ENCODE measurements at places on chromosomes 6 and 20.
A peak's percentile ranks its signal among the peaks of the same experiment; 100 is the strongest.

- no peak for DNase-seq
Observed at GRCh38 chr6:148583631-148584030, 163.2 kb upstream of the UST start.

DNA sequence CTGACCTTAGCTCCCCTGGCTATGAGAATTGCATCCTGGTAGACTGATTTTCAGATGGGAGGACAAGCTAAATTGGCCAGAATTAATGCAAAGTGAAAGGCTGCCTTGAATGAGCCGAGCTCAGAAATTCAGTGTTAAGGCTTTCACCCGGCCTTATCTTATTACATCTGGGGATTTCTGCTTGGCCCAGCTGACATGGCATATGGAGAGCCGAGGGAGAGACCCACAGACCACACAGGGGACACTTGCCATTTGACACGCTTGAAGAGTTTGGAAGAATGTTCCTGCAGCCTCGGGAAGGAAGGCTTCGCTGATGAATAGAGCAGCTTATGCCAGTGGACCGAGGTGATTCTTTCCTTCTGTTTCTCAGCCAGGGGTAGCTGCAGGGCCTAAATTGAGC is 9.0 kb downstream of the MOCS3 start:
- no peak for DNase-seq

- DNase-seq: no peak
Observed at GRCh38 chr6:76166297-76166696, 93.8 kb upstream of the IMPG1 start.

- no peak for DNase-seq
Observed at GRCh38 chr6:80217794-80218193, 111.3 kb downstream of the BCKDHB start.

GRCh38 chr6:143290206-143290605 is 160.3 kb downstream of the ADAT2 start:
- no peak for DNase-seq

DNA sequence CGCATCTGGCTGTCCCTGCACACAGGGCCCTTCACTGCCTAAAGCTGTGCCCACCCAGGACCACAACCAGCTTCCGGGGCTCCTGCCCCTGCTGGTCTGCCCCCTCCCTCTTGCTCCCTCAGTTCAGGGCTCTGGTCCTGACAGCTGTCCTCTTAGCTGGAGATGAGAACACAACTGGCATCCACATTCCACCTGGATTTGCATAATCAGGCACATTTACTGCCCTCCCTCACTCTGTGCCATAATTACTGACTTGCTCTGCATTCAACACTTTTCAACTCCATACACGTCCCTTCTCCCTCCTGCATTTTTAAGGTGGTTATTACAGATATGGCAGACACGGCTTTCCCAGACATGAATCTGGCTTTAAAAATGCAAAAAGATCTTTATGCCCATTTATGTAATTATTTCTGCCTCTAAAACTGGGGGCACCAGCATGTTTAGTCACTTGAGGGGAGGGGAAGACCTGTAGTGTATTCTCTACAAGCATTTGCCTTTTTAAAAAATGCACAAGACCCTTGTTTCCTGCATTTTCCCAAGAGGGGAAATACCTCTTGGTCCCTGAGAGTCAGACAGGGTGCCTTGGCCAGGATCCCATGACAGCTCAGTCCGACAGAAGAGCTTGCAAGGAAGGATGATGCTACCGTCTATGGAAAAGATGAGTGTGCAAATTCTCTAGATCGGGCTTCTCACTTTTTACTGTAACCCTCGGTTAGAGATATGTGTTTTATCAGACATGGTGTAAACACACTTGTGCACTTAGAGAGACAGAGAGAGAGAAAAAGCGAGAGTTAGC is 401.8 kb downstream of the PREX1 start:
- no peak for DNase-seq

DNA sequence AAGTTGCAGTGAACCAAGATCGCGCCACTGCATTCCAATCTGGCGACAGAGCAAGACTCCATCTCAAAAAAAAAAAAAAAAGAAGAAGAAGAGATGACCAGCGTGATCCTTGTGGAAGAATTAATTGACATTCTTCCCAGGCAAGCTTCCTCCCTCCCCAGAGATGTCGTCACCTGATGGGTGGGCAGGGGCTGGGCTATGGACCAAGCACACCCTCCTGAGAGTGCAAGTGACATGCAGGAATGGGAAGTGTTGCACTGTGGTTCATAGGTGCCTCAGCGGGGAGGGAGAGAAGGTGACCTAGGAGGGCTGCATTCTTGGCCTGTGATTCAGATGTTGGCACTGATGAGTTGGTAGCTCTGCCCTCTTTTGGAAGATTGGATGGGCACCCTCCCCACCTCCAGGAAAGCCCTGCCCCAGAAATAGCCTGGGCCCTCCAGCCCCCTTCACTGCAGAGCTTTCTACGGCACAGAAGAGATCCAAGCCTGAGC is 37.8 kb downstream of the TAF8 start:
- DNase-seq: no peak

- DNase-seq: no peak
Observed at GRCh38 chr6:157556671-157557430, 175.9 kb downstream of the ZDHHC14 start.

- no peak for DNase-seq
Observed at GRCh38 chr20:4305091-4305490, 289.7 kb upstream of the RNF24 start.

DNA sequence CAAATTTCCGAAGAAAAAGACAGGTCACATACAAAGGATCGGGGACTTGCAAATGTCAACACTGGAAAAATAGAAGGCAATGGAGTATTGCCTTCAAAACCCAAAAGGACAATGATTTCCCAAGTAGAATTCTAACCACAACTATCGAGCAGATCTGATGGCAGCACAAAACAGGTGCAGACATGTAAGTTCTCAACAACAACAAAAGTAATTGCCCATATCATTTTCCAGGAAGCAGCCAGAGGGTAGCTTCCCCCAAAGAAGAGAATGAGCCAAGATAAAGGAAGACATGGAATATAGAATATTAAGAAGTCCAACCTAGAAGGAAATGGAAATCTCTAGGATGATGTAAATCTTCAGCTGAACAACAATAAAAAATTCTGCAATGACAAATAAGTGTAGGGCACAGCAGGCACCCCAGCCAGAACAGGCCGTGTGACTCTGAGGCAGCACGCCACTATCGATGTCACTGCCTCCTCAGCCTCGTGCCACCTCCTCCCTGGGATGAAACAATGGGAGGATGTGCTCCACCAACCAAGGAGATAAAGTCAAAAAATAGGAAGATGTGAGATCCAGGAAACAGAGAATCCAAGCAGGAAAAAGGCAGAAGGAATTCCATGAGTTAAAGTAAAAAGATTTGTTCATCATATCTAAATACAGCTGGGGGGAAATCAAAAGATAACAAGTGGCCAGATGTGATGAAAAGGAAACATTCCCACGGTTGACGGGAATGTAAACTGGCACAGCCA is 34.1 kb downstream of the SERPINB1 start:
- DNase-seq: peak; percentile 35

GRCh38 chr6:81491454-81492101 is 260.9 kb downstream of the TENT5A start:
- DNase-seq: no peak

DNA sequence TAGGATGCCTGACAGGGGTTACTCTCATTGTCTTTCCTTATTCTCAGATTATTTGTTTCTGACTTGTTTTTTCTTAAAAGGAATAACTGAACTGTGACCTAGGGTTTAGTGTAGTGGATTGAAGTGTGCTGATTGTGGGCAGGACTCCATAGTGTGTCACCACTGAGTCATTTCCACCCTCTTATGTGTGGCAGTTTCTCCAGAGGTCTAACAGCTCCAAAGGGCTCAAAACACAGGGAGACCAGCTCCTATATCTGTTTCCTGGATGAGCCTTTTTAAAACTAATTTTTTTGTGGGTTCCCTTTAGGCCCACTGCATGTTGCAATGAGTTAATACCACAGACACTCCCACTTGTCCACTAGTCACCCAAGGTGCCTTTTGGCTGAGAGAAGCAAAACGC is 951.1 kb upstream of the ADGRB3 start:
- DNase-seq: no peak

DNA sequence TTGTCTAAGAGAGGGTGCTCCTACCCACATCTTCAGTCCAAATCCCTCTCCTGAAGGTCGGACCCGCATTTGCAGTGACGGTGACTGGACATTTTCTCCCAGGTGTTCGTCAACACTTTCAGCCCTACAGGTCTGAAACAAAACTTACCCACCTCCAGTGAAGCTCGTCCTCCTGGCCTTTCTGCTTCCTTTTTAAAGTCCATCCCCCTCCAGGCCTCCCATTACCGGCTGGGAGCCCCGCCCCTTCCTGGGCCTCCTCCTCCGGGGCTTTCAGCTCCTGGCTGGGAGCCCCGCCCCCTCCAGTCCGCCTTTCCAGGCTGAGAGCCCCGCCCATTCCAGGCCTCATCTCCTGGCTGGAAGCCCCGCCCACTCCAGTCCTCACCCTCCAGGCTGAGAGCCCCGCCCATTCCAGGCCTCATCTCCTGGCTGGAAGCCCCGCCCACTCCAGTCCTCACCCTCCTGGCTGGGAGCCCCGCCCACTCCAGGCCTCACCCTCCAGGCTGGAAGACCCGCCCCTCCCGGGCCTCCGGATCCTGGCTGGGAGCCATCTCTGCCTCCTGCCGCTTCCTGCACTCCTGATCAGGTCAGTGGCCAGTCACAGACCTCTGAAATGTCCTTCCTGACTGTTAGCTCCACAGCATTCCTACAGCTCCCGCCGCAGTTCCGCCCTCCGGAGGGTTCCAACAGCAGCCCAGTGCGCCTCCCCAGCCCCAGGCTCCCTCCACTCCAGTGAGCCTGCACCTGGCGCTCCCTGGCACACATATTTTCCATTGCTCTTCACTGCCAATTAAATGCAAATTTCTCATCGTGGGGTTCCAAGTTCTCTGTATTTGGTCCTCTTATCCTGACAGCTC is 98.5 kb downstream of the LY86 start:
- DNase-seq: peak; percentile 42

- DNase-seq: no peak
Observed at GRCh38 chr6:72820906-72821305, 199.0 kb downstream of the KCNQ5 start.

GRCh38 chr20:2221921-2222320 is 73.9 kb upstream of the TGM3 start:
- no peak for DNase-seq

DNA sequence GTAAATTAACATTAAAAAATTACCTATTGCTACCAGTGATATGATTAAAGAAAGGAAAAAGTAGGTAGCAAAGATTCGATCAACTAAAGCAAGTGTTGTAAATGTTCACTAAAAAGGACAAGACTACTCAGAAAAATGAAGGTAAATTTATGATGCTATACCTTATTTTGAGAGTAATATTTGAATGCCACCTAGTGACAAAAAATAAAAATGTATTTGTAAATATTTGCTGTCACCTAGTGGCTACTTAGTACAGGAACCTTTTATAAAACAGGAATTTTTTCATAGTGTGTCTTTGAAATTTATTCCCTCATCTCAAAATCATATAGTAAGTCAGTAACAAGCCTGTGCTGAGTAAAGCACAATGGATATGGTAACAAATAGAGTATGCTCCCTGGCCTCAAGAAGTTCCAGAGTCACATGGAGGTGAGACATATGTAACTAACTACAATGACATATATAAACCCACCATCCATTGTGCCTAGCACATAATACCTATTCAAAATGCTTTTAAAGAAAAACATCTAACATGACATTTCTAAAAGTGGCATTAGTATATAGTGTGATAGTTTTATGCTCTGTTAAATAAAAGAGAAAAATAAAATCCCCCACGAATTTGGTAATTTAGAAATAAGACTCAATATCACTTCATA is 193.1 kb upstream of the SIM1 start:
- peak; percentile 34 for DNase-seq

- no peak for DNase-seq
Observed at GRCh38 chr20:11368499-11368898, 549.2 kb upstream of the BTBD3 start.

GRCh38 chr20:41379551-41379950 is 12.9 kb upstream of the EMILIN3 start:
- no peak for DNase-seq

GRCh38 chr6:11971154-11971553 is 41.0 kb upstream of the HIVEP1 start:
- no peak for DNase-seq

DNA sequence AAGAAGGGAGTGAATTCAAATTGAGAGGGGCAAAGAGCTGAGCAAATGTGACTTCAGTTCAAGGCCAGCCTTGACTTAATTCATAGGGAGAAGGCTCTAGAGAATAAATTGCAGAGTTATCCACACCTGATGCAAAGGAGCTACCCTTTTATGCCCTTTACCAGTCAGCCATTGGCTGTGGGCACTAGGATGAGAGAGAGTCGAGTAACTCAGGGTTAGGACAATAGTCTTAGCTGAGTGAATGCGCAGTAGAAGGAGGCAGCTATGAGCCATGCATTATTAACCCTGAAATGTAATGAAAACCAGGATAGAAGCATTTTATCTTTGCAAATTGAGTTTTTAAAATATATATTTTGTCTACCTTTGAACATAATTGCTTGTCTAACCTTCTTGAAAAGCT is 63.0 kb upstream of the TINAG start:
- no peak for DNase-seq

DNA sequence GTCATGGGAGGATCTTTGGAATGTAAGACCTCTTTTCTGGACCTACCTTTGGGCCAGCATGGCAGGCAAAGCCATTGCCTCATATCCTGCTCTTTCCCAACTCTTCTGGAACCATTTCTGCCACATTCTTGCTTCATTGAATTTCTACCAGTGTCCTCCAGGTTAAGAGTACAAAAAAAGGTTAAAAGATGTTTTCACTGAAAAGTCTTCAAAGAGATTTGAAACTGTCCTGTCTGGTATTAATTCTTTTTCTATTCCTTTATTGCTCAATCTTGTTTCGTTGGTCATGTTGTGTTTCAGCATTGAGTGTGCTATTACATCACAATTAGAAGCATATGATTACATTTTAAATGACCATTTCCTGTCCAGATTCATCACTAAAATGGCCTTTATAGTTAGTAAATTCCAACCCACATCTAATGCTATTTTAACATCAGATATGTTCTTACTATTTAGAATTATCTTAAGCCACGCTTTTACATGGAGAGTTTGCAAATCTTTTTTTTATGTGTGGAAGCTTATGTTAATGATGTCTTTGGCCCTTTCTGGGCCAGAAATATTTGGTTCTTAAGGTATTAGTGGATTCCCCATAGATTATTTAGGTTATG is 450.9 kb downstream of the GJA1 start:
- no peak for DNase-seq

- no peak for DNase-seq
Observed at GRCh38 chr6:158853880-158854213, 34.7 kb upstream of the EZR start.

- DNase-seq: no peak
Observed at GRCh38 chr6:150128425-150128824, 14.4 kb upstream of the PPP1R14C start.

- peak; percentile 25 for DNase-seq
Observed at GRCh38 chr6:169229615-169230321, 23.9 kb downstream of the THBS2 start.

GRCh38 chr6:97462031-97462430 is 179.0 kb upstream of the MMS22L start:
- no peak for DNase-seq

DNA sequence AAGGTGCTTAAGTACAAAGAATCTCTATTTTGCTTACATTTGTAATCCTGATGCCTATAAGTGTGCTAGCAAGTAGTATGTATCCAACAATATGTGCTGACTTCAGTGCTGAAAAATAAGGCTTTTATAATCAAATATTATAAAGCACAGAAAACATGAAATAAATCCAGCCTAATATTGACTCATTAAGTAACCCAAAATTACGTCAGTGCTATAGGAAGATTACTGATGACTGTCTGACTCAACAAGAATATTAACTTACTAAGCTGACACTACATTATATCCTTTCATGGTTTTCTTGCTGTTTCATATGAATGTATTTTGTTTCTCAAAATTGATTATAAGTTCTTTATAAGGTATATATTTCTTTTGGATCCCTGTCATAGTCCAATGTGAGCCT is 76.1 kb downstream of the ME1 start:
- no peak for DNase-seq
